ENCODE measurements at places on chromosomes 13 and 19.
A peak's percentile ranks its signal among the peaks of the same experiment; 100 is the strongest.

GRCh38 chr19:5406816-5407215, 48.4 kb upstream of the ZNRF4 start:
- no peak for DNase-seq

DNA sequence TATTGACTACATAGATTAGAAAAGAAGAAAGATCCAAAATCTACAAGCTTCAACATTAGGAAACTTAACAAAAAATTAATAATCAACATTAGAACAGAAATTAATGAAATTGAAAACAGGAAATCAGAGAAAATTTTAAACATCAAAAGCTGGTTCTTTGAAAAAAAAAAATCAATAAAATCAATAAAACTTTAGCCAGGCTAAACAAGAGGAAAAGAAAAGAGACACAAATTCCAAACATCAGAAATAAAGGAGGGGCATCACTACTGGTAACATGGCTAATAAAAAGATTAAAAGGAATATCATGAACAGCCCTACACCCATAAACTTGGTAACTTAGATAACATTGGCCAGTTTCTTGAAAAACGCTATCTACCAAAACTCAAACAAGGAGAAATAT, 110.2 kb downstream of the ATP11A start:
- no peak for DNase-seq

GRCh38 chr19:14440049-14440448, 6.9 kb downstream of the PKN1 start:
- DNase-seq: no peak

DNA sequence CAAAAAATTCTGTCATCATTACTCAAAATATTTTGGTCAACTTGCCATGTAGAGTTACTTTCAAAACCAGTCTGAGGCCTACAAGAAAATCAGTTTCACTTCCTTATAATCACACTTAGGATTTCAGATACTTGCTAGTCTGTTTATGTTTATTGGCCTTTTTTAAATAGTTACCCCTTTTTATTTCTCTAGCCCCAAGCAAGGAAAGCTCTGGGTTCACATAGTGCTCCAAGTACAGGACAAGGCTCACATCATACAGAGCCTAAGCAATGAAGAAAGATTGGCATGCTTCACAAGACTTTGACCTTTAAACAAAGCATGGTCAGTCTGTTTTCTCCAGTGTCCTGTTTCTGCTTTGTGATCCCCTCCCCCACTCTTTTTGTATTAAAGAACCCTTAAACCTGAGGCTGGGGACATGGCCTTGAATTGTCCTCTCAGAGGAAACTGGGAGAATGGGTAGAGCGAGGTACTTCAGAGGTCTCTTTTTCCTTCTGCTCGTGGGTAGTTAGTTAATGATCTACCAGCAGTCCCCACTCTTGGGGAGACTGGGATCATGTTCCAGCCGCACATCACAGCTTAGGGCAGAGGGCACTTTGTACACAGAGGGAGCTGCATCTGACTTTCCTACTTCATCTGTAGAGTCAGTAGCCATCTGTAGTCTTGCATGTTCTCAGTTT, 30.7 kb downstream of the CEACAM1 start:
- no peak for DNase-seq

- DNase-seq: no peak
Observed at GRCh38 chr13:71021825-71022422, 845.1 kb downstream of the DACH1 start.

- DNase-seq: no peak
Observed at GRCh38 chr13:45846681-45847080, 4.9 kb downstream of the SIAH3 start.

DNA sequence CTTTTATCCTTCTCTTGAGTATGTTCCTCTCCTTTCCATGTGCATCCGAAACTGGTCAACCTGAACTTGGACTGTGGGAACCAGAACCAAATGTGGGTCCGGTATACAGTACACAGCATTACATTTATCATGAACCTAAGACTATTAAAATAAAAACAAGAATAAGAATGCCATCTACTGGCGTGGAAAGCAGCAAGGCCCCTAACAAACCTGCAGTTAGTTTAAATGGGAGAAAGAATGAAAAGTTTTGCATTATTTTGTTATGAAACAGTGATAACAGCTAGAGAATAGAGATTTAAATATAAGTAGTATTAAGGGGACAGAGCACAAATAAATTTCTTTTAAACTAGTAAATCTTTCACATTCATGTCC, 159.5 kb downstream of the RBM26 start:
- DNase-seq: no peak

DNA sequence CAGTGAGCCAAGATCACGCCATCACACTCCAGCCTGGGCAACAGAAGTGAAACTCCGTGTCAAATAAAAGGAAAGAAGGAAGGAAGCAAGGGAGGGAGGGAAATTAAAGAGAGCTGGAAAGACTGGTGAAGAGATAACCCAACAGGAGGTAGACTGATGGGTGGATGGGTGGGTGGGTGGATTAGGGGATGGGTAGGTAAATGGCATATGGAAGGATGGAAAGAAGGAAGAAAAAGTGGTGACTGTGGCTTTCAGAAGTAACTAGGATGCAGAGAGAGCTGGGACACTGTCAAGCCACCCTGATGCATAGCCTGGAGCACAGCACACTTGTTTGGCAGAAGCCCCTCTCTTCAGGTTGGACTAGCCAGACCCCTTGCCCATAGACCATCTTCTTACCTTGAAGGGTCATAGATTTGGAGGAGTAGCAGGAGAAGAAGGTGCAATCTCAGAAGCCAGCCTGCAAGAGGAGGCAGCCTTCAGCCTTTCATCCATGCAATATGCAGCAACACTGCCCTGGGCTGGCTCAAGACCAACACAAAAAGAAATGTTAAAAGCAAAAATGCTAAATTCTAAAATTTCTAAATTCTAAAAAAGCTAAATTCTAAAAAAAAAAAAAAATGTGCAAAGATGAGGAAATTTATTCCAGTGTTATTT, 5.1 kb downstream of the IQCN start:
- DNase-seq: no peak

- DNase-seq: peak; percentile 32
Observed at GRCh38 chr13:50635504-50635903, 208.0 kb downstream of the DLEU7 start.

- peak; percentile 5 for DNase-seq
Observed at GRCh38 chr13:89688918-89689317, 1658.6 kb upstream of the MIR17HG start.

DNA sequence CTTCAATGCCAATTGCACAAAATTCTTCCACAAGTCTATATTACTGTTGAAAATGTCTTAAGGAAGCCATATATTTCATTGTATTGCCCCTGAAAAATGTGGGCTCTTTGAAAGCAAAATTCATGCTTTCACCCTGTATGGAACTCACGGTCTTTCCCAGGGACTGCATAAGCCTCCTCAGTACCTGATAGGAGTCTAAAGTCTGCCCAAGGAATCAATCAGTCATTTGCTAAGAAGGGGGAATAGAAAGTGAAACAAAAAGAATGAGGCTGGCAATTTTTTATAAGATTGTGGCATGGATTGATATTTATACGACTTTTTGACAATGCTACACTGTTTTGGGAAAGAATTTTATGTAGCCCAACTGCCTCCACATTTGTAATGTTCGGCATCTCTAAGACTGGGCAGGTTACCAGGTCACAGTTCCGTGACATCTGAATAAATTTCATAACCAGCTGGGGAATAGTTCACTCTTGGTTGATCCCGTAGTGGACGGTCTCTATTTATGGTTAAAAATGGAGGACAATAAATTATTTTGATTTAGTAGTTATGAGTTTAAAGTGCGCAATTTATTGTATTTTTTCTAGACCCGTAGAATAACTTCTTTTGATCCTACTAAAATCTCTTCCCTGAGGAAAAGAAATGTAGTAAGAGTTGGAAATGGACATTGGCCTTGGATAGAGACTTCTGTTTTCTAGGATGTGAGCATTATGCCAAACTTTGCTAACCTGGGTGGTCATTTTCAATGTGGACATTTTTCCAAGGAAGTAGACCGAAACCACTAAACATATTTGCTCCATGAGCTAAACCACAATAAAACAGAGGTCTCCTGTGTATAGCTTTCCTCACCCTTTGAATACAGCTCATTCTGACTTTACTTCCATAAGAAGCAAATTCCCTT, 1585.4 kb downstream of the EFNB2 start:
- DNase-seq: peak; percentile 75

DNA sequence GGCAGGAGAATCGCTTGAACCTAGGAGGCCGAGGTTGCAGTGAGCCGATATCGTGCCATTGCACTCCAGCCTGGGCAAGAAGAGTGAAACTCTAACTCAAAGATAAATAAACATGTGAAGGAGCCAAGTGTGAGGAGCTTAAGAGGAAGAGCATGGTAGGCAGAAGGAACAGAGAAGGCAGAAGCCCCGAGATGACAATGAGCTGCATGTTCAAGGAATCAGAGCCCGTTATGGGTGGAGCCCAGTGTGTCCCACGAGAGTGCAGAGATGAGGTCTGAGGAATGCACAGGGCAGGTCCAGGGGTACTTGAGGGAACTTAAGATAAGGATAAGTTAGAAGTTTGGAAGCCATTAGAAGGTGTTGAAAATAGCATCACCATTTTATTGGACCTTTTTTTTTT, 716 bp downstream of the FPR2 start:
- no peak for DNase-seq

DNA sequence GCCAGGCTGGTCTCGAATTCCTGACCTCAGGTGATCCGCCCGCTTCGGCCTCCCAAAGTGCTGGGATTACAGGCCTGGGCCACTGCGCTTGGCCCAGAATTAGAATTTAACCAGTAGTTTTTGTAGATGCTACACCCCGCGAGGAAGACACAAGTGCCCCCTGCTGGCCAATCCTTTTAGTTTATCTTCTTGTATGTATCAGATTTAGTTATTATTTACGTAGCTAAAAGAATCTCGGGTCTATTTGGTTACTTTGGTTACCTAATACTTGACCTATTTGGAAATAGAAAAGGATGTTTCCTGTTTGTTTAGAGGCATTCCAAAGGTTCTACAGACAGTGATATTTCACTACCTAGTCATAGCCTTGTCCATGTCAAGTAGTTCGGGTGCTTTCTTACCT, 22.0 kb downstream of the MUC16 start:
- no peak for DNase-seq

- no peak for DNase-seq
Observed at GRCh38 chr13:90846936-90847335, 500.6 kb upstream of the MIR17HG start.

DNA sequence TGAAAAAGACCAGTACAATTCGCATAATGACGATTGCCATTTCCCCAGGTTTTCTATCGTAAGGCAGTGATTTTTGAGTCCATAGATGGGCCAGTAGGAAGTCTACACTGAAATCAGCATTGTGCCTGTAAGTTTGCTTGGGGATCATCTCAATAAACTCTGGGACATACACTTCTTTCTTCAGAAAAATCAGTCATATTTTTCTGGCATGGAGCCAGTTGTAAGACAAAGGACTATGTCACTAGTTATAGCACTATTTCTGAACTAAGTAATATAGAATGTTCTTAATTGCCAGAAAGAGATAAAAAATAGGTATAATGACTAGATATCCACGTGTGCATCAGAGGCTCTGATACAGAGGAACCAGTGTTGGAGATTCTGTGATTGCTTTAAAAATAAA, 243.5 kb downstream of the LMO7 start:
- DNase-seq: no peak

- DNase-seq: peak; percentile 24
Observed at GRCh38 chr19:40424637-40425449, 949 bp downstream of the SERTAD1 start.

DNA sequence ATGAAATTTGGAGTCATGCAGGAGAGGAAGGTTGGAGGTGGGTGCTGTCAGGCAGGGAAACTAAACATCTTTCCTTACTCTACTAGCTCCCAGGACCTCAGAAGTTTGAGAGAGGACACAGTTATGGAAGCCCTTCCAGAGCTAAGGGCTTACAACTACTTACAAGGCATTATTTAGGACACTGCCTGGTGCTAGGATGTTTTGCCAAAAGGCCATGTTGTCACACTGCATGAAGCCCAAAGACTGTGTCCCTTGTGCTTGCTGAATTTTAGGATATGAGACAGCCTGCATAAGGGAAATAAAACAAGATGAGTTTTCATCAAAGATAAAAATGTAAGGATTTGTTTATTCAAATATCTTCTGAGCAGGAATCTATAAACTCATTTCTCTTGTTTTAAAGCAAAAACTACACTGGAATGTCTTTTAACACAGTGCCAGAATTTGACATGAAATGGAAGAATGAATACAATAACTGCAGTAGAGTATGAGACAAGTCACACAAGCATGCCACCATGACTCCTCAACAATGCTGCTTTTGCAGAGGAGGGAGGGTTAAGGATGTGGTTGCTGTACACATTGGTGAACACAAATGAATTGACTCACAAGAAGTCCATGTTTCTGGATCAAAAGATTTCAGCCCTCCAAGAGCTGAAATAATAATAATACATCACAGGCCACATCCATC, 258.4 kb downstream of the SPRY2 start:
- no peak for DNase-seq

DNA sequence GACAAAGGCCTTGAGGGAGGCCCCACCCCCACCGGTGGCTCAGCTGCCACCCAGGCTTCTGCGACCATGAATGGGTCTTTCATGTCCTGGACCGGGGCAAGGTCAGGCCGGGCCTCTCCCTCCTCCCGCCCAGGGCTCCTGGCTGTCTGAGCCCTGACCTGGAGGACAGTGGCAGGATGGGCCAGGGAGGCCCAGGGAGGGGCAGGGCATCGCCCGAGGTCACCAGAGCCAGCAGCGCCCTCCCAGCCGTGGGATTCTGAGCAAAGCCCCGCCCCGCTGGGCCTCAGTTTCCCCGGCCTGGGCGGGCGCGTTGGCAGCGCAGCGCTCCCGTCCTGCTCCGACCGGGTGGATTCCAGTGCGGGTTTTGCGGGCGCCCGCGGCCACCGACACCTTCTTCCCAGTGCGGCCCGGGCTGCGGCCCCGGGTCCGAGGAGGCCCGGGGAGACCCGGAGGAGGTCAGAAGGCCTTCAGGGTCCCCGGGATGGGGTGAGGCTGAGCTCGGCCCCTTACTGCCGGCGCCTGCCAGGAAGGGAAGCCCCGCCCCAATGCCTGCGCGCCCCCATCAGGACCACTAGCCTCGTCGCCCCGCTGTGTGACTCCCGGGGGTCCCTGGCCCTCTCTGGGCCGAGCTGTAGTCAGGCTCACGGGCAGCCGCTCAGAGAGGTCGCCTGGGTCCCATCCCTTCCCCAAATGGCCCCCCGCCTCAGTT, 24.6 kb upstream of the SEMA6B start:
- no peak for DNase-seq

- peak; percentile 64 for DNase-seq
Observed at GRCh38 chr19:54231077-54231931, 8.5 kb upstream of the LILRB3 start.

DNA sequence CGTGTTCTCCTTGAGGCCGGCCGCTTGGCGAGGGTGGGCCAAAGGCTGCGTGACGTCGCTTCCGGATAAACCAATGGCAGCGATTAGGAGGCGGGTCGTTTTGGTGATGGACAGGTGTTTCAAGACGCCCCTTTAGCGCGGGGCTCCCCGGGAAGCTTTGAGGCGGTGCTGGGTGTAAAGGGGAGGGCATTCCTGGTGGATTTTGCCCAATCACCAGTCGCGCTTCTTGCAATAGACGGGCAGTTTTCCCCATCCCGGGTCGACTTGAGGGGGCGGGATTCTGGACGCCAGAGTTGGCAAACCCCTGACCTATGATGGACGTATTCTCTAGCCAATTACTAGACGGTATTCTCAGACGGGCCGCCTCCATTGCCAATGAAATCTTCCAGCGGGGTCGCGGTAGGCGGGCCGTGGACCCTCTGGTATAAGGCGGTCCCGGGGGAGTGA, 264 bp upstream of the PRMT1 start:
- DNase-seq: peak; percentile 100

GRCh38 chr13:59345311-59345710, 818.4 kb downstream of the DIAPH3 start:
- peak; percentile 19 for DNase-seq
